Naive thymus-derived CD8-positive, alpha-beta T cell (primary cell): ENCODE measurements at places on chromosomes 2 and 18. TPM values are rescaled to one million over a fixed set of nuclear protein-coding genes. Genes with fewer than 3 reads are reported as not detected.

Gene EVX2
- total RNA-seq: not detected

Gene INHBB
- total RNA-seq: not detected

Gene FOXD4L1
- total RNA-seq: 0.41 TPM

Gene ANKRD30BL
- total RNA-seq: 0.39 TPM

Gene CERKL
- not detected for total RNA-seq

Gene GKN1
- not detected for total RNA-seq

Gene ASIC4
- total RNA-seq: 0.21 TPM

Gene RAB17
- not detected for total RNA-seq

Gene CAPN13
- total RNA-seq: not detected

Gene GALNT1
- 42.4 TPM for total RNA-seq

Gene QPCT
- 0.52 TPM for total RNA-seq

Gene TFPI
- total RNA-seq: not detected

Gene LIMS4
- total RNA-seq: 0.23 TPM

Gene CXCR4
- total RNA-seq: 366 TPM

Gene UGT1A8
- total RNA-seq: not detected
